ENCODE measurements at places on chromosomes 4 and X. TPM values are rescaled to one million over a fixed set of nuclear protein-coding genes. Genes with fewer than 3 reads are reported as not detected.

- no peak for DNase-seq
These were observed 598.7 kb upstream of the TECRL start for GRCh38 chr4:65007841-65008439.

- no peak for DNase-seq
These were observed 903.4 kb downstream of the TECRL start for GRCh38 chr4:63505714-63506460.

DNA sequence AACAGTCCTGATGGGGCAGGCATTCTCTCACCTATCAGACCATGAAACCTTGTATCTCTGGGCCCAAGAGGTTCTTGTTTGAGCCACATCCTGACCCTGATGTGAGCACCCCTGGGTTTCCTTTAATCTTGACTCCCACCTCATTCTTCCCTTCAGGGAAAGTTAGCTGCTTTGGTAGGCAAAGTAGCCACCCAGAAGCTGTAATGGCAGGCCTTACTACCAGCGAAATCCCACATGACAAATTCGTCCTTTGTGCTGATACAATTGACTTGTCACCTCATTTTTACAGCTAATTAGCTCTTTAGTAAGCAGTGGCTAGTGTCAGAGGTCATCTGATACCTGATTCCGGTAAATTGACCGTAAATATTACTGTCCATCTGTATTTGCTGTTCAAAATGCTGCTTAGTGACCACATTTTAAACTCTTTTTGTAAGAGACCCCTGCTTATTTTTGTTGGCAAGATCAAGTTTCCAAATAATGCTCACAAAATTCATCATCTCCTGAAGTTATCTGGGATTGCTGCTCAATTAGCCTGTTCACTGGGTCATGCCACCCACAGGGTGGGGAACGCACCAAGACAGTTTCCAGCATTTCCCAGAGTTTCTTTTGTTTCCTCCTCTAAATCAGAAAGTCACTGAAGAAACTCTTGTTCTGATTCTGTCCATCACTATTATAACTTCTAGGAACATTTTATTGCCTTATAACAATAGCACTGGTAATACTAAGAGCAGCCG lies 329.7 kb downstream of the GPAT3 start:
- no peak for DNase-seq

DNA sequence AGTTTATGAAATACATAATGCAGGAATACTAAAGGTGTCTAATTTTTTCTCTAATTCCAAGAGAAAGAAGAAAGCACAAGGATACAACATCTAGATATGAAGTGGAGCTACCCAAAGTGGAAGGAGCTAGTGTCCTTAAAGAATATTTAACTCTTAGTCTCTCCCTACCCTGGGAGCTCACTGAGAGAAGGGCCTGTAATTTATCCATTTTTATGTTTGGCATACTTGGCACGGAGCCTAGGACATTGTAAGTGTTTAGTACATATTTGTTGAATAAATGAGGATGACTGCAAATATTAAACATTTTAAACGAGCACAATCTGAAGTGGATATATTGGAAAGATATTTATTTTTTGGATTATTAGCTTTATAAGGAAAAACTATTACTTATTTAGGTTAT lies 674.8 kb downstream of the IQCM start:
- no peak for DNase-seq

DNA sequence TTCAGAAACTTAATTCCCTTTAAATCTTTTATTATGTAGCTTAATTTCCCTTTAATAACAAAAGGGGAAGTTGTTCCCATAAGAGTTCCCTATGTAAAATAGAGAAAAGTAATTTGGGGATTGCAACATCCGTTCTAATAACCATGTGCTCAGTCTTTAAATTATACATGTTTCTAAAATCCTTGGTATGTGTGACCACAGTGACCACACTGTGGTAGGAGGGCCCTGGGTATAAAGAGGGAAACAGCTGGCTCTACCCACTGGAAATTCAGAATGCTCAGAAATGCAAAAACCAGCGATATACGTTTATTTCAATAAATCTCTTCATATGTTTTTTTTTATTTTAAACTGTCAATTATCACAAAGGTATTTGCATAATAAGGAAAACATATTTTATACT lies 219.1 kb downstream of the FGF13 start:
- no peak for DNase-seq

DNA sequence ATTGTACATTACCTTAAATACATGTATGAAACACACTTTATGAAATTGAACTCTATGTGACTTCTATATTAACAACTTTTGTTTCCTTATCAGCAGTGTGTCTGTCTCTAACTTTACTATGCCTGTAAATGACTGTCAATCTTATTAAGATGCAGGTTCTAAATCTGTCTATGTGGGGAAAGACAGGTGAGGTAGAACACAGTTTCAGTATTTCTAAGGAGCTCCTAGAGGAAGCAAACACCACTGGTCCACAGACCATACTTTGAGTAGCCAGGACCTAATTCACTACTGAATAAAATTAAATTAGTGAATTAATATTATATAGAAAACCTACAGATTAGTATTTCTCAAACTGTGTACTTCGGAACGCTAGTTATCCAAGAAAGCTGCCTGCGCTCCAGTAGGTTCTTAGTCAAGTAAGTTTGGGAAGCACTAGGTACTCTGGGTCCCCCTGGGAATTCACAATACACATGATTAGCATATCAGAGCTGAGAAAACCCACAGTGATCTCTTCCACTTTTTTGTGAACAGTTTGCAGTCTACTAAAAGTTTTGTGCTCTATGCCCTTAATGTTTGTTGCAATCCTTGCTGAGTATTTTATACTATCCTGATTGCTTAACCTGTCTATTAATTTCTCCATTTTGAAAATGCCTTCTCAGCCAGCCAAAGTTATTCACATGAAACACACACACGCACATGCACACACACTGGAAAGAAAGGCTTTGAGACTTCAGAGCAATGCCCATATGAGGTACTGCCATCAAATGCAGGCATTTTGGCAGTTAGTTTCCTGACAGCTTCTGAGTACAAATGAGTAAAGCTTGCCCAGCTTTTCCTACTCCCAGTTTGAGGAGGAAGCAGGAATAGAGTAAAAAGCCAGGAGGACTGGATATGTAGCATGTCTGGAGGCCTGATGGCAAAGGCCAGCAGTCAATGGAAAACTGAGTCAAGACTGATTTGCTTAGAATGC lies 133.6 kb upstream of the CPEB2 start:
- no peak for DNase-seq

GRCh38 chr4:1112174-1112820 lies 1.1 kb downstream of the RNF212 start:
- no peak for DNase-seq

- DNase-seq: no peak
These were observed 20.2 kb downstream of the MTTP start for GRCh38 chr4:99594818-99595217.

GRCh38 chr4:16942491-16942890 lies 44.0 kb upstream of the LDB2 start:
- DNase-seq: no peak

DNA sequence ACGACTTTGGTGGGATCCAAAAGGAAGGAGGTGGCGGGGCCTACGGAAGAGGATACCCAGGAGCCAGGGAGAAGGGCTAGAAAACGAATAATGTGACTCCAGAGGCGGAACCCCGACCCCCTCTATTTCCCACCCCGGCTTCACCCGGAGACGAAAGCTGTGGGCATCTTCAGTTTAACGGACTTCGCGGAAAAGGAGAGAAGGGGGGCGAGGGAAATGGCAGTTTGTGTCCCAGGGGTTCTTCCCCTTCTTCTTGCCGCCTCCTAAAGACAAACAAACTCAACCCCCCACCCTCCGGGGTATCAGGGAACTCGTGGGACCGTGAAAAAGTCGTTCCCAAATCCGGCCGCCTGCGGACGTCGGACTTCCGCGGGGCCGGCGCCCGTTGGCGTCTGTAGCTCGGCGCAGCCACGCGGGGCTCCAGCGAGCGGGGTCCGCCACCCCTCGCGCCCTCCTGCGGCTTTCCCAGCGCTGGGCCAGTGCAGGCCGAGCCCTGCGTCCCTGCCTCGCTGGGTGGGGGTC lies 3.6 kb upstream of the LEF1 start:
- DNase-seq: no peak

DNA sequence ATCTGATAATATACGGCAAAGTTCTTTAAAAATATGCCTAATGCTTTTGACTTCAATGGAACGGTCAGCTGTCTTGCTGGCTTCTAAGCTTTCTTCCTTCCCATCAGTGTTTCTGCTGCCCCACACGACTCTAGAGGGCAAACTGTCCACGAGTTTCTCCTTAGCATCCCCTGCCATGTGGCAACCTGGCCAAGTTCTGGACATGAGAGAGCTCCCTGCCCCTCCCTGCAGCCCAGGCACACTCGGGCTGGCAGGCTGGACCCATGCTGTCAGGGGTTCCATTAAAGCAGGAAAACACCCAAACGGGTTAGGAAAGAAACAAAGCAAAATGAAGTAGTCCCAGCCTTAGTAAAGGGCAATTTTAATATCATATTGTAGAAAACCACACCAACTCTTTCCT lies 38.8 kb downstream of the KDR start:
- DNase-seq: no peak

- DNase-seq: no peak
These were observed 42.2 kb upstream of the HSD17B10 start for GRCh38 chrX:53476371-53476770.

DNA sequence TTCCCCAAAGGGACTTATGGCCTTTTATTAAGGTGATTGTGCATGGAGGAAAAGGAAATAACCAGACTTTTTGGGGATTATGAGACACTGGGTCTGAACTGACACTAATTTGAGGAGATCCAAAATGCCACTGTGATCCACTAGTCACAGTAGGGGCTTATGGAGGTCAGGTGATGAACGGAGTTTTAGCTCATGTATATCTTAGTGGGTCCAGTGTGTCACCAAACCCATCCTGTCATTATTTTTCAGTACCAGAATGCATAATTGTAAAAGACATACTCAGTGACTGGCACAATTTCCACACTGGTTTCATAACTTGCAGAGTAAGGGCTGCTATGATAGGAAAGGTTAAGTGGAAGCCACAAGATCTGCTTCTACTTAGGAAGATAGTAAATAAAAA lies 131.3 kb downstream of the RTL3 start:
- no peak for DNase-seq

DNA sequence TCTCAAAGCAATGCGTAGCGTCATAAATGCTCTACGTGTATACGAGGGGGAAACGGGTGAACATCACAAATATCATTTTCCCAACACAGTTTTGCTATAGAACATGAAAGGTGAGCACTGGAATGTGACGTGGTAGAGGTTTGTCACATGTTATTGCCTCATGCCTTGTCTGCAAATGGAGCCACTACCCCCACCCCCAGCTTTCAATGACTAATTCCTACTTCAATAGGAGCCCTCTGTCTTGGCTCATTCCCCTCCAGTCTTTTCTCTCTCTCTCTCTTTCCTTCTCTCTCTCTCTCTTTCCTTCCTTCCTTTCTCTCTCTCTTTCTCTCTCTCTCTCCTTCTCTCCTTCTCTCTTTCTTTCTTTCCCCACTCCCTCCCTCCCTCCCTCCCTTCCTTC lies 127.0 kb downstream of the STOX2 start:
- no peak for DNase-seq

DNA sequence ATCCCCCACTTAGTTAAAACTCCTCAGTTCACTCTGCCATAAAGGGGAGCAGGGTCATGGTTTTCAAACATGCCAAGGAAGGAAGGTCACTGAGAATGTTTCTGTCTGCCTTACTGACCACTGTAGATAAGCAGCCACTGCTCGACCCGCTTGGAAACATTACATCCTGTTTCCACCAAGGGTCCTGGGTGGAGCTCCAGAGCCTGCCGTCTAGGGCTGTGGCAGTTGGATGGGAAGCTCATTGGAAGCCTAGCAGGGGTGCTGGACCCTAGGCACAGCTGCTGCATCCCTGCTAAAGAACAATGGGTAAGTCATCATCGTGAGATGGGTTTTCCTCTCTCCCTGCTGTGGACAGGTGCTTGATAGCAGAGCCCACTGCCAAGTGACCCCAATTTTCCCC lies 76.0 kb upstream of the SRD5A3 start:
- no peak for DNase-seq

GRCh38 chrX:1468250-1468772 lies 15.6 kb upstream of the ASMTL start:
- no peak for DNase-seq

- no peak for DNase-seq
These were observed 23.8 kb upstream of the CD38 start for GRCh38 chr4:15754323-15754722.

DNA sequence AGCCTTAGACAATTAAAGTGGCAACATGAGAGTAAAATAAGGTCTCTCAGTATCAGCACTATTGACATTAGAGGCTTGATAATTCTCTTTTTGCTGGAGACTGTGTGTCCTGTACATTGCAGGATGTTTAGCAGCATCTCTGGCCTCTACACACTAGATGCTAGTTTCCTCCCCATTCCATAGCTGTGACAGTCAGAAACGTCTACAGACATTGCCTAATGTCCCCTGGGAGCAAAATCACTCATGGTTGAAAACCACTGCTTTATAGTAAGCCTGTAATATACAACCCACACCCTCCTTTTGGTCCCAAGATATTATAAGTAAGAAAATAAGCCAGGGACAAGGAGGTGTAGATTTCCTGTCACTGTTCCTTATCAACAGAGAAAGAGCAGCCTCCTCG lies 166.0 kb downstream of the FRMPD4 start:
- no peak for DNase-seq

DNA sequence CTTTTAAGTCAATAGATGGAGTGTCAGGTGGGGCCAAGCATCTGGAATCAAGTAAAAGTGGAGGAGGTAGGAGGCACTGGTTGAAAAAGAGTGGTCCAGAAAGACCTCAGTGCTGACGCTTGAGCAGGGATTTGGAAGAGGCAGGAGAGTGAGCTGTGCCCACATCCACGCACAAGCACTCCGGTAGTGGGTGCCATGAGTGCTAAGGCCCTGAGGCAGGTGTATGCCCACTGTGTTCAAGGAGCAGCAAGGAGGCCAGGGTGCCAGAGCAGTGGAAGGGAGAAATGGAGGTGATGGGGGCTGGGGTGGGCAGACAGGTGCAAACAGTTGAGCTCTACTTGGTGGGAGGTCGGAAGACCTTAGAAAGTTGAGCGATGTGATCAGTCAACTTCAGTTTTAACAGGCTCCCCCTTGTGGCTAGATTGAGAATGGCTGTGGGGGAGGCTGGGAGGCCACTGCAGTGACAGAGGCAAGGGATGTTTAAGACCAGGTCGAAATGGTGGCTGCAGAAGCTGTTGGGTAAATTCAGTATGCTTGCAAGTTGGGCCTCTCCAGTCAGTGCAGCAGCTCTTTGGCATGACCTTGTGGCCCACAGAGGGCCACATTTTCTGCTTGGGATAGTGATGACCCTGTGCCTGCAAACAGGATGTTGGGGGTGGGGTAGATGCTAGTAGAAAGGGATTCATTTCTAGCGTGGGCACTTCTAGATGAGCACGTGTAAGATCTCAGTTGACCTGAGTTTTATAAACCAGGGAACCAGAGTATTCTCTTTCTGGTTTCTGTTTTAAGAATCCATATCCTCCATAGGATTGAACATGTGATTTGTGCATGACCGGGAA lies 12.7 kb downstream of the TKTL1 start:
- DNase-seq: no peak

- no peak for DNase-seq
These were observed 1654.0 kb downstream of the PCDH7 start for GRCh38 chr4:32374206-32374605.

The OTUD4 gene
- polyA plus RNA-seq: 30.7 TPM

The FGFR3 gene
- polyA plus RNA-seq: 136 TPM

The LRAT gene
- 0.70 TPM for polyA plus RNA-seq

The SLC6A14 gene
- polyA plus RNA-seq: 0.15 TPM

The TIGD4 gene
- polyA plus RNA-seq: 2.4 TPM

The HDX gene
- 9.3 TPM for polyA plus RNA-seq

The CTBP1 gene
- polyA plus RNA-seq: 120 TPM

The CT47B1 gene
- polyA plus RNA-seq: not detected
